Aortic smooth muscle cell (primary cell): ENCODE measurements at places on chromosomes 5 and 9. TPM values are rescaled to one million over a fixed set of nuclear protein-coding genes. Genes with fewer than 3 reads are reported as not detected.

The STKLD1 gene
- 0.44 and 0.79 TPM in 2 replicates for total RNA-seq

The ZNF608 gene
- 7.7 and 17.3 TPM in 2 replicates for total RNA-seq

The ANP32B gene
- 11.8 and 18.7 TPM in 2 replicates for total RNA-seq

The OR5C1 gene
- not detected in 2 replicates for total RNA-seq

The RIC1 gene
- 32.4 and 36.3 TPM in 2 replicates for total RNA-seq

The C5orf58 gene
- 0.26 TPM in 1 of 2 replicates, not detected in the other for total RNA-seq

The PLAC8L1 gene
- total RNA-seq, result 0.25 and 0.40 TPM in 2 replicates

The IL9 gene
- total RNA-seq, result not detected in 2 replicates

The CMYA5 gene
- total RNA-seq, result 0.26 and 0.31 TPM in 2 replicates

The PAPPA gene
- total RNA-seq, result 8.6 and 21.9 TPM in 2 replicates

The CDO1 gene
- total RNA-seq, result 3.5 and 7.4 TPM in 2 replicates

The IQGAP2 gene
- total RNA-seq, result 1.6 and 2.2 TPM in 2 replicates

The FGF10 gene
- total RNA-seq, result 0.19 and 3.0 TPM in 2 replicates

The MARCHF6 gene
- total RNA-seq, result 47.6 and 66.5 TPM in 2 replicates

The PCDHGB2 gene
- total RNA-seq, result 3.4 and 5.9 TPM in 2 replicates

The TMEM252 gene
- total RNA-seq, result not detected in 2 replicates

The PCA3 gene
- 0.12 and 0.26 TPM in 2 replicates for total RNA-seq

The CCDC183 gene
- total RNA-seq, result 0.19 and 0.26 TPM in 2 replicates

The C7 gene
- total RNA-seq, result 2.4 and 15.2 TPM in 2 replicates

The PCSK5 gene
- total RNA-seq, result 7.1 and 9.4 TPM in 2 replicates
